ENCODE measurements at places on chromosomes 2 and 18.
A peak's percentile ranks its signal among the peaks of the same experiment; 100 is the strongest.

DNA sequence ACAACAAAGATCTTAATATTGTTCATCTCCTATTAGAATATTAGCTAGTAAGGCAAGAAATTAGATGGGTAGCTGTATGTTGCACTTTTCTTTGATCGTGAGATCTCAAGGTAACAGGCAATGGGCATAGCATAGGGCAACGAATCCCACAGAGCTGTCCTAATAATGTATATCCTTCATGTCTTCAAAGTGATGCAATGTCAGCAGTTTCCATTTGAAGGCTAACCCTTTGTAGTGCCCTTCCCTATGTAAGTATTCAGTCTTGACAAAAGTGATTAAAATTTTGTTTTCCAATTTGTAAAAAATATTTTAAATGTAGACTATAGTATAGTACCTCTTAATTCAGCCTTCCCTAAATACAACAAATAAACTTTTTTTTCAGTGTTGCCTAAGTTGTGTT is 112.5 kb downstream of the PKP4 start:
- DNase-seq: no peak

DNA sequence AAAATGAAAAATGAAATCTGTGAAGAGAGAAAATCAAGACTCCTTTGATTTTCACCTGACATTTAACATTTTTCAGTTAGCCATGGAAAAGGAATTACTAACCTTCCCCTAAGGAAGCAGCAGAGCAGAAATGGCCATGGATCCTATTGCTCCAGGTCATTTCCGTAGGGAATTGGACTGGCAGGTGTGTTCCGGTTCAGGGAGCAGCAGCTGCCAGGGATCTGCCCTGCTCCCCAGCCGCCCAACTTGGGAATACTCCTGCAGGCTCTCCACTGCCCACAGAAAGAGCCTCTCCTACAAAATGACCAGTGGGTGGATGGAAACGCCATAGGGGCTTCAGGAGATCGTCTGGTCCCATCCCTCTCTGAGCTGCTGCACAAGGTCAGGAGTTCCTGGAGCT is 86.0 kb upstream of the MAPK4 start:
- peak; percentile 50 for DNase-seq

- DNase-seq: no peak
These were observed 244.9 kb upstream of the EPHA4 start for GRCh38 chr2:221817052-221817451.

DNA sequence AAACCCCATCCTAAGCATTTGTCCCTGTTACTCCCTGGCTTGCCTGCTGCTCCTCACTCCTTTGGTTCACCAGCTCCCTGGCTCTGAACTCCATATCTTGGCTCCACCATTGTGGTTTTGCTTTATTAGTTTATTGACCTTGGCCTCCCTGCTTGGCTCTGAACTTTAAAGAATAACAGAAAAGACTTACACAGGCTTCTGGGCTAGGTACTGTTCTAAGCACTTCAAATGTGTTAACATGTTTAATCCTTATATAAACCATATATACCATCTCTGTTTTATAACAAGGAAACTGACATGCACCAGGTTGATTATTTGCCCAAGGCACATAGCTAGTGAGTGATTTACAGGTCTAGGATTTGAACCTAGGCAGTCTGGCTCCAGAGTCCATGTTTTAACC is 149.7 kb upstream of the CAPN13 start:
- no peak for DNase-seq

- no peak for DNase-seq
These were observed 222.7 kb downstream of the CDH2 start for GRCh38 chr18:27954226-27954625.

- no peak for DNase-seq
These were observed 115.0 kb downstream of the GBX2 start for GRCh38 chr2:236052926-236053821.

DNA sequence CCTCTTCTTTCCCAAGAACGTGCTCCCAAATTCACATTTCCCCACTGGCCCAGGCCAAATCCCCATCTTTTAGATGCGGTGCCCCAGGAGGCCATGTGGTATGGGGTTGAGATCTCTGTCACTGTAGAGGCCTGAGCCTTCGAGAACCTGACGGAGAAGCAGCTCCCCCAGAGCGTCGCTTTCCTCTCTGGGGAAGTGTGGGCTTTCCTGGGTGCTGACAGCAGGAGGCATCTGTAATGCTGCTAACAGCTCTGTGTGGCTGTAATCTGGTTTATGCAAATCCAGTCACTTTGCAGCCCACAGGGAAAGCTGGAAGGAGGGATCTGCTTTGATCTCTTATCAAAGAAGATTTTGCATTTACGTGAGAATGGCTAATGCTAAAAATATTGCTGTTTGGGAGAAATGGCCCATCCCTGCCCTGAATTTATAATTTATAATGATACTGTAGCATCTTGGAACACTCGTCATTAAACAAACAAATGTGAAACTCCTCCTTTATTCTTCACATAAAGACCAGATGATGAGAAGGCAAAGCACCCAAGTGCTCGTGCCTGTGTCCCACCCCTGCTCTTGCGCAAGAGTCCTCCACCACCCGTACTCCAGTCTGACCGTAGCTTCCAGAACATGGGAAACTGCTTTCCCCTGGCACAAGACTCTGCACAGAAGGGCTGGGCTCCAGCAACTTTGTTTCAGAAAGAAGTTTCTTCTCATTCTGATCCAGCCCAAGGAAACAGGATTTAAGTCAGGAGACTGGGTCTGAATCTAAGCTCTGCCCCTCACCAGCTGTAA is 109.9 kb upstream of the EPC2 start:
- DNase-seq: no peak

GRCh38 chr2:231241755-231242507 is 43.5 kb downstream of the ARMC9 start:
- DNase-seq: no peak

GRCh38 chr2:157447031-157447430 is 3.1 kb upstream of the CYTIP start:
- DNase-seq: no peak

- no peak for DNase-seq
These were observed 5.7 kb downstream of the MCFD2 start for GRCh38 chr2:46909771-46910419.

DNA sequence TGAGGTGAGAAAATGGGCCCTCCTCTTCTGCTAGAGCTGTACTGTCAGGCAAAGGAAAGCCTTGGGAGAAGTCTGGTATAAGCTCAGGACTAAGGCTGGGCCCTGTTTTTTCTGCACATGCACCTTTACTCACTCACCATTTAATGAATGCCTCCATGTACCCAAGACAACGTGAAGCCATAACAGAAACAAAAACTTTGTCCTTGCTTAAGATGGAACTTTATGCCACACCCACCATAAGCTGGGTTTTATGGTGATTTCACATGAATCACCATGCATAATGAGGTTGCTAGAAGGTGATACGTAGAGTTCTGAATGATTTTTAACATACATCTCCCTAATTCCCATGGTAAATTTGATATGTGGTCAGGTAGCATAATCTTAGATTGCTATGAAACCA is 63.7 kb upstream of the CYP26B1 start:
- DNase-seq: no peak

DNA sequence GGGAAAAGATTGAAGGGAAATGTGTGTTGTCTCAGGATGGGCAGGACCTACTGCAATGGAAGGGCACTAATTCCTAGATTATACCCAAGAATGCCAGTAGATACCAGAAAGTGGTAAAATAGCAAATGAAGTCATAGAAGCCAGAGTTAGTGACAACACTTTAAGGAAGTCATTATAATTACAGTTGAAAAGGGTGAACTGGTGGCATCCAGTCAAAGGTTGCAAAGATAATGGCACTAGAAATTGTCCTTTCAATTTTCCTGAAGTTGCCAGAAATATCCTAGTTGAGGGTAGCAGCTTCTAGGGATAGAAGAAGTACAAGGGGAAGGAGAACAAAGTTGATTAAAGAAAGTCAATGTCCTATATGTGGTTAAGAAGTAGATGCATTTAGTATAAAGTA is 68.8 kb upstream of the GLS start:
- no peak for DNase-seq

All from left kidney (tissue), 8 donors.